ENCODE measurements at places on chromosomes 1 and 21.
A peak's percentile ranks its signal among the peaks of the same experiment; 100 is the strongest.

DNA sequence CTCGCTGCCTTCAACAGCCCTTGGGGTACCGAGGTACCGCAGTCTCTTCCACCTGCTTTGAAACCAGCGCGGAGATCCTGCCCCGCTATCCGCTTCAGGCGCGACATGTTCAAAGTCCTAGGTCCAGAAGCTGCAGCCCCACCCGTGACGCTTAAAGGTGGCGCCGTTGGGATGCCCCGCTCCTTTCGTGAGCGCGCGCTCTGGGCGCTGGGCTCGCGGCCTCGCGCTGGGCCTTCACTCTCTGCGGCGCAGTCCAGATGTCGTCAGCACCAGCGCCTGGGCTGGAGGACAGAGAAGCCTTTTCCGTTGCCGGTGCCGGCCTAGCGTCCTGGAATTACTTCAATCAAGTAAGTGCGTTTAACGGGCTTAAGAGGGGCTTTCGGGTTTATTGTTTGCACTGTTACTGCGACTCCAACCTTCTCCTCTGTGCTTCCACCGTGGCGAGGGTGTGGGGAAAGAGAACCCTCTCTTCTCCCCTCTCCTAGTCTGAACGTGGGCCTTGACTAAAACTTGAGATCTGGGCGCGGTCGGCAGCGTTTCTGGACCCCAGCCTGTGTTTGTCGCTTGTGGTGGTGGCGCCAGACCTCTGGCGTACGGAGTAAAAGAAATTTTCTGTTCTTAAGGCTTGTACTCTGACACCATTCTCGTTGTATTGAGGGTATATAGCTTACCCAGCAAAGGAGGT is at the start of gene LRRC40:
Gene LRRC40 (minus strand): TSS at position 146 of the 685 bp plus-strand sequence. CDS start 39 bp downstream, at position 107.
- peak; percentile 93 for DNase-seq

DNA sequence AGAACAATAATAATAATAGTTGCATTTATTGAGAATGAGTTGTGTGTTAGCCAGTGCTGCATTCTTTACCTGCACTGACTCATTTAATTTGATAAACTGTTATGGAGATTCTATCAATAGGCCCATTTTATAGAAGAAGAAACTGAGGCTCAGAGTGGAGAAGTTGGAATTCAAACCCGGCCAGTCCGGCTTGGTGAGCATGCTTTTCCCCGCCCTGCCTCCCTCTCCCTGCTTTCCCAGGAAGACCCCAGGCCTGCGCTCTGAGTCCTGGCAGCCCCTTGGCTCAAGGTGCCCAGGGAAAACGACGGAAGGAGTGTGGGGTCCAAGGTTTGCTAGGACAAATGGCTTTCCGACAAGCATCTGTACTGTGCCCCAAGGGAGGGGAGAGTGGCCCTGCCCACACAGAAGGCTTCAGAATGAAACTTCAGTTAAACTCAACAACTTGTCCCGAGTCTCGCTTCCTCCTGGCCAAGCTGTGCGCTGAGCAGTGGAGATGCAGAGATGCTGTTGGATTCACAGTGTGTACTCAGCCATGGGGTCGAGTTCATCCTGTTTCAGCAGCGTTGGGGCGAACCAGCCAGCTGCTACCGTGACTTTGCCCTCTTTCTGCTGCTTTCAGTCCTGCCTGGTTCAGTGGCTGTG is 23.3 kb upstream of the PADI6 start:
- no peak for DNase-seq

DNA sequence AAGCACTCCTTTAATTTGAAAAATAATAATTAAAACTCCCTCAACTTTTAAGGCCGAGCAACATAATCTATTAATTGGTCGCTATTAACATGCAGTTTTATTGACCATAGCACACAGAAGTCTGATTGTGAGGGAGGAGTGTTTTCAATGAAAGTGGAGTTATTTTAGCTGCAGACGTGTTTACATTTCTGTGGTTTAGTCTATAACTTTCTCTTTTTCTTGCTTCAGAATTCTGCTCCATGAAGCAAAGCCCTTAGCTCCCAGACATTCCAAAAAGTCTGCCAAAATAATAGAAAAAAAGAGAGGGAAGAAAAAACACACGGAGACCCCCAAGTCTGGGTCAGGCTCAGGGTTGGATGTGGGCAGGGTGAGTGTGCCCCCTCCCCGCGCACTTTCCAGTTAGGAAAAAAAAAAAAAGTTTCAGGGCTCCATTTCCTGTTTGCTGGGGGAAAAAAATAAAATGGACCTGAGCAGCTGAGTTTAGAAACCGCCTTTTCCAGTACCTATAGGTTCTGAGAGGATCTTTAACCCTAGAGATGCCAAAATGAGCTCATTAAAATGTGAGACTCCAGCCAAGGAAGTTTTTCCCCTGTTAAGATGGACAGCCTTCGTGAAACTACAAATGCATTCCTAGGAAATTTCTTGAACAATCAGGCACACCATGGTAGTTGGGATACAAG is 143.7 kb upstream of the ETS2 start:
- DNase-seq = no peak

DNA sequence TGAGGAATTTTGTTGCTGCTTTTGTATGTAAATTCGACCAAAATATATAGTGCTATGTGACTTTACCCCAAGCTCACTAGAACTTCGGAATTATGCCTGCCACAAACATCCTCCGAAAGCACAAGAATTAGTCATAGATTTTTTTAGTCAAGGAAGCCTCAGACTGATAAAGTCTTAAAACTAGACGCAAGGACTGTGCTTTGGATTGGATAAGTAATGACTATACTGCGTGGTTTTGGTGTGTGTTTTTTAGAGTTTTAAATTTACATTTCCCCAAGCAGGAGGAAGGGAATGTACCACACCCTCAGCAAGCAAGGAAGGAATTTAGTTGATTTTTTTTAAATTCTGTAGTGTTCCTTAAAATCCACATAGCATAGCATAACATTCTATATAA is 10.3 kb downstream of the WLS start:
- DNase-seq = peak; percentile 47

- no peak for DNase-seq
These were observed 195.5 kb upstream of the DUSP10 start for GRCh38 chr1:221937155-221937953.

DNA sequence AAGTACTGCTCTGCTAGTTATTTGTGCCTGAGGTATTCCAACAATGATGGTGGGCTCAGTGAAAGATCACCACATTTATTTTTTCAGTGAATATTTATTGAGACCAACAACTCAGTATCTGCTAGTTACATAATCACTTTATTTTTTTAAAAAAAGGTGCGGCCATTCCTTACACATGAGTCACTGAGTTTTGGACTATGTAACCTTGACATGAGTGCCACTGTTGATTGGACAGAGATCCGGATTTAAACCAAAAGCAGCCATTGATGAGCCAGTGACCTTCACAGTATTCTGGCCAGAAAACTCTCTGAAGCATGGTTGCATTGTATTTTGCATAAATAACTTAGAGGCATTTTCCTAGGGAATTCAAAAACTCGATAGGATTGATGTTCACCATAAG is 79.5 kb downstream of the NUF2 start:
- DNase-seq = no peak

- no peak for DNase-seq
These were observed 1577.0 kb downstream of the NCAM2 start for GRCh38 chr21:22575165-22575584.

Data from amniotic stem cell (primary cell).